ENCODE measurements at places on chromosomes 16 and 17.

- DNase-seq, result no peak
Measured at GRCh38 chr17:37672548-37673078, 29.4 kb upstream of the DDX52 start.

DNA sequence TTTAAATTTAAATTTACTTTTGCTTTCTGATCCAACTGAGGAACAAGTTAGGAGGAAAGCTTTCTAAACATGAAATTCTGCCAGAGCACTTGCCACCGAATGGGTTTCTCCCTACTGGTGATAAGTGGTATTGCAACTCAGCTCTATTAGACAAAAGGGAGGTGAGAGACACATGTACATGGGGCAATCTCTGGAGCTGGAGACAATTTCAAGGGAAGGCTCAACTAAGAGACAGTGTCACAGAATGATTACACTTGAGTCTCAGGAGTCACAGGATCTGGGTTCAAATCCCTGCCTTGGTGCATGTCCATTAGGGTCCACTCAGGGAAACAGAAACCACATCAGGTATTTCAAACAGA lies 37.4 kb downstream of the SOCS1 start:
- no peak for DNase-seq

GRCh38 chr17:42985225-42985624 lies 4.9 kb downstream of the RUNDC1 start:
- DNase-seq, result no peak

- no peak for DNase-seq
Measured at GRCh38 chr16:68499006-68499405, 40.1 kb upstream of the ZFP90 start.

GRCh38 chr16:86563469-86564345 lies 2.9 kb upstream of the FOXC2 start:
- peak; percentile 80 for DNase-seq

- DNase-seq, result no peak
Measured at GRCh38 chr17:43341715-43342588, 56.8 kb upstream of the ARL4D start.

GRCh38 chr17:50778471-50778870 lies 11.2 kb upstream of the ANKRD40CL start:
- no peak for DNase-seq

- no peak for DNase-seq
Measured at GRCh38 chr16:1441391-1441829, 2.9 kb downstream of the CCDC154 start.

DNA sequence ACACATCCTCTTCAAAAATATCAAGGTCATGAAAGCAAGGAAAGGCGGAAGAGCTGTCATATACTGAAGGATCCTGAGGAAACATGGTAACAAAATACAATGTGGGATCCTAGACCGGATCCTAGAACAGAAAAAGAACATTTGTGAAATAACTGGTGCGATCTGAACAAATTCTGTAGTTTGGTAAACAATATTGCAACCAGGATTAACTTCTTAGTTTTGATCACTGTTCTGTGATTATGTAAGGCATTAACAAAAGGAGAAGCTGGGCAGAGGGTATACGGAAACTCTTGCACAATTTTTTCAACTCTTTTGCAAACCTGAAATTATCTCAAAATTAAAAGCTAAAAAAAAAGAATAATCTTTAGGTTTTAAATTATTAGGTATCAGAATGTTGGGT lies 109.7 kb downstream of the TRIM37 start:
- DNase-seq, result no peak

DNA sequence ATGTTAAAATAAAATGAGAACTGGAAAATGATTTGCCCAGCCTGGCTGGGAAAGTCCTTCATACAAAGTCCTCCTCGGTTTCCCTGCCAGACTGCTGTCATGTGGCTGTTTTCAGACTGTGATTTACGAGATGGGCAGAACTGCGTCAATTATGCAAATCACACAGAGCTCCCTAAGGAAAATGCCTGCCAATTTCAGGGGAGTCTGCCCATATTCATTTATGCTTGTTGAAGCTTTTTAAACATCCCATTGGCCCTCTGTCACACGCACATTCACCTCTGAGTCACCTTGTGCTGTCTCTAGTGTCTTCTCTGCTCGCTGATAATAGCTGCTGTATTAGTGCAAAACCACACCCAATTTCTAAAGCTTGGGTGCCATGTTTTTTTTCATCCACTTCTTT lies 81.7 kb upstream of the FAM20A start:
- no peak for DNase-seq

DNA sequence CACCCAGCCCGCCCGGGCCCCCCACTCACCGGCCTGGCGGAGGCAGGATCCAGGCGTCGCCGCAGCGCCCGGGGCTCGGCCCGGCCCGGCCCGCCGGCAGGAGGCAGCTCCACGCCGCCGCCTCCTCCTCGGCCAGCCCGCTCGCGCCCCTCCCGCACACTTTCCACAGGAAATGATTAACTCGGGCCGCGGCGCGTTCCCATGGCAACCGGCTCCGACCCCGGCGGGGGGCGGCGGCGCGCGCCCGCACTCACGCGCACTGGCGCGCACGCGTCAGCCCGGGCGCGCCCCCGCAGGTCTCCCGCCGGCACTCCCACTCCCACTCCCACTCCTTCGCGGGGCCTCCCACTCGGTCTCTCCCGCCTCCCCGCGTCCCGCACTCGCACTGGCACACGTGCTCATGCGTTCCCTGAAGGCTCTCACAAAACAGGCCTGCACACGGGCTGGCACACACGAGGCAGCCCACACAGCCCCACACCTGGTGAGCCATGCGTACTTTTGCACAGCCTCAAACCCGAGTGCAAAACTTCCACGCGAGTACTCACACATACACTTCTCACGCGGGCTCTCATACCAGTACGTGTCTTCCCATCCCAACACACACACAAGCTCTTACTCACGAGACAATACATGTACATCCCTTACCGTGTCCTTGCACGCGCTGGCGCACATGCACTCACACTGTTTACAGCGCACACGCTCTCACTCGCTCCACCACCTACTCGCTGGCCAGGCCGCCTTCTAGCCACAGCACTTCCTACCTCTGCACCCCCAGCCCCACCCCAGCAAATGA lies at the start of gene KIFC3:
TSS of gene KIFC3 (minus strand) at position 151 of the 793 bp plus-strand sequence. CDS start 4,248 bp downstream, outside the sequence.
- peak; percentile 33 for DNase-seq

- no peak for DNase-seq
Measured at GRCh38 chr17:48066656-48067055, 18.5 kb downstream of the NFE2L1 start.

- no peak for DNase-seq
Measured at GRCh38 chr16:54086791-54087190, 199.8 kb downstream of the IRX3 start.

- no peak for DNase-seq
Measured at GRCh38 chr16:87441886-87442580, 49.9 kb downstream of the MAP1LC3B start.

DNA sequence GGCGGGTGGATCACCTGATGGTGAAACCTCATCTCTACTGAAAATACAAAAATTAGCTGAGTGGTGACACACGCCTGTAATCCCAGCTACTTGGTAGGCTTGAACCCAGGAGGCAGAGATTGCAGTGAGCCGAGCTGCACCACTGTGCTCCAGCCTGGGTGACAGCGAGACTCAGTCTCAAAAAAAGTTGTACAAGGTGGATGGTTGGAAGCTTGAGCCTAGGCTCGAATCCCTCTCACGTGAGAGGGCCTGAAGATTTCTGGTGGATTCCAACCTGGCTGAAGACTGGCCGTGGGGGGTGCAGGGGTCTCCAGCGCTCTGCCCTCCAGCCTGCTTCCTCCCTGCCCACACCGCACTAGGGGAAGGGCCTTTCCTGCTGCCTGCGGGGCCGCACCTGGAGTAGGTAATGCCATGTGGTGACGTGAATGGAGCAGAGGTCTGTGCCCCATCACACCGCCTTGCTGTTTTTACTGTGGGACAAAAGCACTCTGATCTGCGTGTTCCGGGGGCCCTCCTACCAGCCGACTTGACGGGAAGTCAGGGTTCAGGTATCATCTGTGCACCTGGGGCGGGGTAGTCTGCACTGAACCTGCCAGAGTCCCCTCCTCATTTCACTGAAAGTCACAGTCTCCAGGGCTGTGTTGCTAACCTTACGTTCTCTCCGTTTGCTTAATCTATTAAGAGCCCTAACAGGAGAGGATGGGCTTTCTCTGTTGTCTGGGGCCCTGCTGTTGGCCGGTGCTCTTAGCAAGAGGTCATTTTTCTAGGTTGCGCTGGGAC lies 4.2 kb downstream of the RPL13 start:
- DNase-seq, result no peak

DNA sequence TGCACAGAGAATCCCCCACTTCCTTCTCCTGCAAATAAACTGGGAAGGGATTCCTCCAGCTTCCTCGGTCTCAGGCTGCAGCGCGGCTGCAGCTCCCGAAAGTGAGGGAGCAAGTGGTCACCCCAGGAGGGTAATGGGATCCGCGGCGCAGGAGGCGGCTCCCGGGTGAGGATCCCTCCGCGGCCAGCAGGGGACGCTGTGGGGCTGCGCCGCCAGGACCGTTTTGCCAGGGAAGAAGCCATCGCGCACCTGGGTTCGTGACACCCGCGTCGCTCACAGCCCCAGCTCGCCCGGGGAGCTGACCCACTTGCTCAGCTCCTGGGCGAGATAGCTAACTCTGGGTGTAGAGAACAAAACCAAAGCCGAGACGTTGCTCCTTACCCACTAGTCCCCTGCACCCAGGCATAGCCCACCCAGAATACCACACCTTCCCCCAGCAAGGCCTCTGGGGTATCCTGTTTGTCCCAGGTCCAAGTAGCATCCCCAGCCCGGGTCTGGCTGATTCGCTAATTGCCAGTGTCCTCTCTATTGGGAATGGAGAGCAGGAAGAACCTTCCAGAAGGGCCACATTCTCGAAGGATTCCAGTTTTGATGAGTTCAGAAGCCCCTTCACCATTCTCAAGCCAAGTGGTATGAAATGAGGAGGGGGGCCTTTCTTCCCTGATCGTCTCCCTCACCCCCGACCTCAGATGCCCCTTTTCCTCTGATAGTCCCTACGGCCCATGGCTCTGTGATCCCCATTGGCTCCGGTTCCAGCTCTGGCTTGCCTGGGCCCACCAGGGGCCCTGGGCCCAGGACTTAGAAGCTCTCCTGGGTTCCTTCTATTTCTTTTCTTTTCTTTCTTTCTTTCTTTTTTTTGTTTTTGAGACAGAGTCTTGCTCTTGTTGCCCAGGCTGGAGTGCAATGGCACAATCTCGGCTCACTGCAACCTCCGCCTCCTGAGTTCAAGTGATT lies 14.1 kb downstream of the CYGB start:
- peak; percentile 84 for DNase-seq

DNA sequence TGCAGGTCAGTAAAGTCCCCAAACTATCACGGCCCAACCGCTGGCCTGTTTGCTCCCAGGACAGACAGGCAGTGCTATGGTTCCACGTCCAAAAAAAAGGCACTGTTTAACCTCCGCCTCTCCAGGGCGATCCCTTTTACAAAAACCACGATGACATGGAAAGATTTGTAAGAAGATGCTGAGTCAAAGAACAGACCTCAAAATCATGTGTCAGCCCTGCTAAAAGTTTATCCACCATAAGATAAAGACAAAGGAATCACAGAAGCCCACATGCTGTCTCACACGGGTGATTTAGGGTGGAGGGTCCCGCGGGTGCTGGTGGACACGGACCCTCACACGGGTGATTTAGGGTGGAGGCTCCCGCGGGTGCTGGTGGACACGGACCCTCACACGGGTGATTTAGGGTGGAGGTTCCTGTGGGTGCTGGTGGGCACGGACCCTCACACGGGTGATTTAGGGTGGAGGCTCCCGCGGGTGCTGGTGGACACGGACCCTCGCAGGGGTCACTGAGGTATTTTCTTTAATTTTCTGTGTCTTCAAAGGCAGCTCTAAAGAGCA lies 117.2 kb upstream of the METRNL start:
- DNase-seq, result no peak

DNA sequence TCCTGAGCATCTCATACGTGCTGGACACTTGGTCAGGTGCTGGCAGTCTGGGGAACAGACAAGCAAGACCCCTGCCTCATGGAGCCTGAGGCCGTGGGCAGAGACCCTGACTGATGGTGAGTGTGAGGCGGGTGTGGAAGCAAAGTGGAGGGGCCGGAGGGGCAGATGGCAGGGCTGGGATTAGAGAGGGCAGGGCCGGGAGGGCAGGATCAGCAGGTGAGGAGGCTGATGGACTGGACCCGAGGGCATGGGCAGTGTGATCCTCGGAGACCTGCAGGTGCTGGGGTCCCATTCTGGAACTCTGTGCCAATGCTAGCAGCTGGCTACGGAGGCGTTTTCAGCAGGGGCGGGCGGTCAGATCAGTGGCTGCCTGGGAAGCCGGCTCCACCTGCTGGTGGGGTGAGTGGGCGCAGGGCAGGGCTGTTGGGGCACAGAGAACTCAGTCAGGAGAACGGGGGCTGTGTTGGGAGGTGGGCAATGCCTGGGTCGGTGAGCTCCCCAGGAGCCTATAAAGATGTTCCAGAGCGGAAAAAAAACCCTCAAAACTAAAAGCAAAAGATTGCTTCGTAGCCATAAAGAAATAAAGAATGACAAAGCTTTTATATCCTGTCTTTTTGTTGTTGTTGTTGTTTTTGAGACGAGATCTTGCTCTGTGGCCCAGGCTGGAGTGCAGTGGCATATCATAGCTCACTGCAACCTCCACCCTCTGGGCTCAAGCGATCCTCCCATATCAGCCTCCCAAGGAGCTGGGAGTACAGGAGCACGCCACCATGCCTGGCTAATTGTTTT lies 8.9 kb upstream of the C16orf74 start:
- DNase-seq, result no peak

DNA sequence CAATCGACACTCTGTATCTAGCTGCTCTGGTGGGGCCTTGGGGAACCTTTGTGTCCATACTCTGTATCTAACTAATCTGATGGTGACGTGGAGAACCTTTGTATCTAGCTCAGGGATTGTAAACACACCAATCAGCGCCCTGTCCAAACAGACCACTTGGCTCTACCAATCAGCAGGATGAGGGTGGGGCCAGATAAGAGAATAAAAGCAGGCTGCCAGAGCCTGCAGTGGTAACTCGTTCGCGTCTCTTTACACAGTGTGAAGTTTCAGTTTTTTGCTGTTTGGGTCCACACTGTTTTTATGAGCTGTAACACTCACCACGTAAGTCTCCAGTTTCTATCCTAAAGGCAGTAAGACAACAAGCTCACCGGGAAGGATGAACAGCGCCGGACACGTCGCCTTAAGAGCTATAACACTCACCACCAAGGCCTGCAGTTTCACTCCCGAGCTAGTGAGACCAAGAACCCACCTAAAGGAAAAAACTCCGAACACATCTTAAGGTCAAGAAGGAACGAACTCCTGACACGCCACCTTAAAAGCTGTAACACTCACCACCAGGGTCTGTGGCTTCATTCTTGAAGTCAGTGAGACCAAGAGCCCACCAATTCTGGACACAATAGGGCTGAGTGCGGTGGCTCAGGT lies 64.6 kb downstream of the KPNA2 start:
- no peak for DNase-seq

GRCh38 chr17:77315551-77316190 lies 174.9 kb downstream of the SEC14L1 start:
- no peak for DNase-seq

- DNase-seq, result no peak
Measured at GRCh38 chr17:50573866-50574611, 13.5 kb downstream of the CACNA1G start.

DNA sequence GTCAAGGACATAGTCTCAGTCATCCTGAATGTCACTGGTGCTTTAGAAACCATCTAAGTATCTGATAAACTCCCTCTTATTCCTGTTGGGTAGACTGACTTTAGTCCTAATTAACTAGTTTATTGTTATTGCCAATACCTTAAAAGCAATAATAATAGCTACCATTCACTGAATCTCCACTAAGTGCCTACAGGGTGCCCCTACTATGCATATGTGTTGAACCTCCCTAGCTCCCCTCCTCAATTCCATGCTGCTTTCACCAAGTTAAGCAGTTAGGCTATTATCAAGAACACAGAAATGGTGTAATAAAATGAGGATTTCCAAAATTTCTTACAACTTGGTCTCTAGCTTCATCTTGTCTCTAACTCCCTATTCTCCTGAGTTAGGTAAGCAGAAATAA lies 87.5 kb upstream of the MTMR4 start:
- DNase-seq, result no peak

- DNase-seq, result no peak
Measured at GRCh38 chr17:51298508-51299371, 38.4 kb downstream of the UTP18 start.
